Diencephalon (tissue), 1 donor: ENCODE measurements at places on chromosomes 1 and 21. TPM values are rescaled to one million over a fixed set of nuclear protein-coding genes. Genes with fewer than 3 reads are reported as not detected.

Gene KRTAP12-2
- not detected for total RNA-seq

Gene OR10K2
- total RNA-seq: not detected

Gene KLF17
- total RNA-seq: 0.46 TPM

Gene SH3BP5L
- 25.1 TPM for total RNA-seq

Gene SMPDL3B
- total RNA-seq: 2.3 TPM

Gene HSPA13
- 174 TPM for total RNA-seq

Gene LEFTY1
- 0.69 TPM for total RNA-seq

Gene ATP1A2
- 131 TPM for total RNA-seq

Gene ZNF362
- total RNA-seq: 17.5 TPM

Gene MFAP2
- total RNA-seq: 7.4 TPM

Gene OR10J1
- not detected for total RNA-seq

Gene FAM131C
- total RNA-seq: 4.6 TPM

Gene RNF220
- 66.7 TPM for total RNA-seq

Gene SELE
- total RNA-seq: 0.23 TPM

Gene TNFRSF1B
- total RNA-seq: 3.9 TPM

Gene PRDM16
- 3.2 TPM for total RNA-seq

Gene KDF1
- 0.23 TPM for total RNA-seq

Gene HEYL
- 1.4 TPM for total RNA-seq

Gene EXO1
- total RNA-seq: 4.2 TPM

Gene GJC2
- total RNA-seq: 0.92 TPM

Gene LRRC38
- total RNA-seq: 0.46 TPM

Gene RGS8
- total RNA-seq: 135 TPM

Gene TEX35
- not detected for total RNA-seq

Gene CFAP74
- total RNA-seq: 1.8 TPM

Gene TNFRSF4
- not detected for total RNA-seq

Gene ZBTB17
- 23.8 TPM for total RNA-seq

Gene PROK1
- not detected for total RNA-seq

Gene GCSAML
- total RNA-seq: 0.69 TPM

Gene VHLL
- 0.69 TPM for total RNA-seq
